ENCODE measurements at places on chromosomes 5 and 9. TPM values are rescaled to one million over a fixed set of nuclear protein-coding genes. Genes with fewer than 3 reads are reported as not detected.

GRCh38 chr5:137819766-137820165 is 47.9 kb upstream of the MYOT start:
- no peak overlapping the region for H3K27ac ChIP-seq
- H3K4me1 ChIP-seq: no peaks in the 10 kb centered on the region
- no peaks in the 10 kb centered on the region for H3K27me3 ChIP-seq
- H3K4me3 ChIP-seq: no peak overlapping the region
- DNase-seq: no peak

DNA sequence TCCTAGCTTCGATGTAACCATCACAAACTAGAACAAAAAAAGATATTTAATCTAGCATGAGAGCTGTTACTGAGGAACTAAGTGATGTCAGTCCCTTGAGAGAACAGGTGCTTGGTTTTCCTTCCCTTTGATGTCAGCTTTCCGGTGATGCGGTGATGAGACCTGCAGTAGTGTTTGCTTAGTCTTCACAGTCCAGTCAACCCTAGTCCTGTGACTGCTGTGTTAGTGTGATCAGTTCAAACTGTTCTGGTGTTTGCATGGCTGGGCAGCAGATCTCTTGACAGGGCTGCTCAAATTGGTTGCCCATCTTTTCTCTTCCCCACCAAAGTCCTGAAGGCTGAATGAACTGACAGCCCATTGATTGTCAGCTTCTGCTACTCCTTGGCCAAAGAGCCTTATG is 608.6 kb upstream of the DAB2 start:
- DNase-seq: no peak
- no peaks in the 10 kb centered on the region for H3K36me3 ChIP-seq
- H3K27ac ChIP-seq: no peak overlapping the region
- no peak overlapping the region for H3K4me3 ChIP-seq

DNA sequence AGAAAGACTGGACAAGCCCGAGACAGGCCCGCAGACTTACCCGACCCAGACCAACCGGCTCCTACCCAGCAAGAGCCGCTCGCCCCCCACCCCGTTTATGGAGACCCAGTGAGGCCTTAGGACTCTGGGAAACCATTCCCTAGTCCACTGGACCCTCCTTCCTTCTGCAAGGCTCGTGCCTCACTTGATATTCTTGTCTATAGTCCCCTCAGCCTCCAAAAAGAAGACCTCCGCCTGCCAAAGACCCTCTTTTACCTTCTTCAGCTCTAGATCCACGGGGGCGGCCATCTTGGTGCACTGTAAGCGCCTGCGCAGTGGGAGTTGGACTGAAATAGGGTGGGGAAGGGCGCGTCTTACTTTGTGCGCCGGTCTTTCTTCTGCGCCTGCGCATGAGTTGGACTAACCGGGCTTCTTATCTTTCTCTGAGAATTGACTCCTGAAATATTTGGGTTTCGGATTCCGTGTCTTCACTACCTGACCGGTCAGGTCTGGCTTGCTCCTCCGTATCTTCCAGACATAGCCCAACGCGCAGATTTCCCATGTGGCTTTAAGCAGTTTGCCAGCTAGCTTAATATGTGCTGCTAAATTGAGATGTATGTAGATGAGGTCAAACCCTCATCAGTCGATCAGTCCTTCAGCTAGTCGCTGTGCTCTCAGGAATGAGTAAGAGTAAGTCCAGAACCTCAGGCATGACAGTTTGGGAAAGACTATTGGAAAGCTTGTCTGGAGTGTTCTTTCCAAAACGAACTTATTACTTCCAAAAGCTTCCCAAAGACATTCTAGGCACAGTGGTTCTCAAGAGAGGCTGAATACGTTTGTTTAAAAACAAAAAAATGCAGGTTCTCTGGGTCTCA is at the start of gene PFDN1:
TSS of gene PFDN1 (minus strand) at position 316 of the 854 bp plus-strand sequence. CDS start at position 288, 28 bp downstream.
- peak within 1 kb of the TSS; percentile 76 for H3K27ac ChIP-seq
- peak within 1 kb of the TSS; percentile 76 for H3K4me3 ChIP-seq
- H3K36me3 ChIP-seq: no peaks in the 10 kb centered on the region
- DNase-seq: peak; percentile 95
- H3K27me3 ChIP-seq: no peaks in the 10 kb centered on the region
- H3K4me1 ChIP-seq: peaks cover 14% of the 10 kb centered on the region

BRINP1 gene
- not detected for total RNA-seq

GRCh38 chr9:88535226-88536022 is 446 bp downstream of the NXNL2 start:
- H3K27ac ChIP-seq: no peak overlapping the region
- H3K36me3 ChIP-seq: no peaks in the 10 kb centered on the region
- H3K4me3 ChIP-seq: peak overlapping the region; percentile 21
- H3K4me1 ChIP-seq: peaks cover 10% of the 10 kb centered on the region
- DNase-seq: no peak
- H3K27me3 ChIP-seq: no peaks in the 10 kb centered on the region

DNA sequence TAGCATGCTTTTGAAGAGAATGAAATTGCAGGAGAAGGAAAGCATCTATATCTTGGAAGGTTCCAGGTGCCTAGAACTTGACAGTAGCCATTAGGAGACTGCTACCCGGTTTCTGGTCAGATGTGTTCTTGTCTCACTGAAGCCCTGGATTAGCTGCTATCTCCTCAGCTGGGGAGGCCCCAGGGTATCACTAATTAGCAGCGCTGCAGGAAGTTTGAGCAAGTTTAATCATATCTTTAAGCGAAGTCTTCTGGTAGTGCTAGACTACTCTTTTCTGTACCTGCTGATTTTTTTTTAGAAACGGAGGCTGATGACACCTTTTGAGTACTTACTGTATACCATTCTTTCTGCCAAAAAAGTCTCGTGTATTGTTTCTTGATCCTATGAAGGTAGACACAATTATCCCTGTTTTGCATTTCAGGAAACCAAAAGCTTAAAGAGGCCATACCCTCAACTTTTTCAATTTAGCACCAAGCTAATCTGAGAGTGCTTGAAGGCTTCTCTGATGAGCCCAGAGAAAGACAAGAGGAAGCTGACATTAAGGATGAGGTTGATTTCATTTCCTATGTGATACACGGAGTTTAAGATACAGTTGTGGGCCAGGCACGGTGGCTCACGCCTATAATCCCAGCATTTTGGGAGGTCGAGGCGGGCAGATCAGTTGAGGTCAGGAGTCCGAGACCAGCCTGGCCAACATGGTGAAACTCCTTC is 201.3 kb downstream of the ARHGAP26 start:
- no peaks in the 10 kb centered on the region for H3K27me3 ChIP-seq
- no peaks in the 10 kb centered on the region for H3K4me1 ChIP-seq
- DNase-seq: no peak
- no peak overlapping the region for H3K27ac ChIP-seq
- no peak overlapping the region for H3K4me3 ChIP-seq

DNA sequence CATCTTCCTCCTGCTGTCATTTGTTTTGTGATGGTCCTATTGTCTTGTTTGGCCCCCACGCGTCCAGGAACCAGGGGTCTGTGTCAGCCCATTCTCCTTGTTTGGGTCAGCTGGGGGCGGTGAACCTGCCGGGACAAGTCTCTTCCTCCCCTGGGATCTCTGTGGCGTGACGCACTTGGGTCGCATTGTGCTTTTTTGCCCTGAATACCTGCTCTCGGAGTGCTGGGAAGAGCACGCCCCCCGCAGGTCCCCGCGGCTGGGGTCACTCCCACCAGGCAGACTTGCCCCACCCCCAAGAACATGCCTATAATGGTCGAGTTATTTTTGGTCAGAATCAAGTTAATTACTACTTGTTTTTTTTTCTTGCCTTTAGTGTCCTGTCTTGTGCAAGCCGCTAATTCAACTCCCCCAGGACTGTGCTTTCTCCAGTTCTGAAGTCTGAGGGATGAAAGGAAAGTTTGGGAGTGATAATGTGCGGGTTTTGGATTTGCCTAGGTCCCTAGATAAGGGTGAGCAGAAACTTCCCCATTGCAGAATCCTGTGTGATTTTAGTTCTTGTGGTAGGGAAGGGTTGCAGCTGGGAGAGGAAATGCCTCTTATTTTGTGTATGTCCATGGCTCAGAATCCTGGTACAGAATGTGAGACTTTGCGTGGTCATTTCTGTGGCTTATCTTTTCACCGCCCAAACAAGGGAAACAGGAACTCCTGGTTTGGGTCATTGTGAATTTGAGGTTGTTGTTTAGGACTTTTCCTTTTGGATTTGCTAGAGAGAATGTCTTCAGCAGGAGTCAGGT is 789 bp downstream of the ACER2 start:
- no peaks in the 10 kb centered on the region for H3K36me3 ChIP-seq
- H3K4me1 ChIP-seq: no peaks in the 10 kb centered on the region
- DNase-seq: no peak
- peak overlapping the region; percentile 67 for H3K4me3 ChIP-seq
- H3K27me3 ChIP-seq: no peaks in the 10 kb centered on the region

GRCh38 chr9:137865581-137866145 is 11.9 kb upstream of the CACNA1B start:
- DNase-seq: no peak
- H3K36me3 ChIP-seq: no peaks in the 10 kb centered on the region
- H3K4me1 ChIP-seq: no peaks in the 10 kb centered on the region
- H3K27me3 ChIP-seq: no peaks in the 10 kb centered on the region

GRCh38 chr9:73565833-73566465 is 414.3 kb downstream of the ANXA1 start:
- H3K4me1 ChIP-seq: no peaks in the 10 kb centered on the region
- no peaks in the 10 kb centered on the region for H3K27me3 ChIP-seq
- H3K4me3 ChIP-seq: no peak overlapping the region
- H3K36me3 ChIP-seq: no peaks in the 10 kb centered on the region

GABBR2 gene
- not detected for total RNA-seq

GRCh38 chr9:89387197-89387849 is 69.0 kb downstream of the SECISBP2 start:
- H3K4me1 ChIP-seq: no peaks in the 10 kb centered on the region
- peak overlapping the region; percentile 63 for H3K27ac ChIP-seq
- no peaks in the 10 kb centered on the region for H3K36me3 ChIP-seq
- DNase-seq: no peak
- no peak overlapping the region for H3K4me3 ChIP-seq
- no peaks in the 10 kb centered on the region for H3K27me3 ChIP-seq

DNA sequence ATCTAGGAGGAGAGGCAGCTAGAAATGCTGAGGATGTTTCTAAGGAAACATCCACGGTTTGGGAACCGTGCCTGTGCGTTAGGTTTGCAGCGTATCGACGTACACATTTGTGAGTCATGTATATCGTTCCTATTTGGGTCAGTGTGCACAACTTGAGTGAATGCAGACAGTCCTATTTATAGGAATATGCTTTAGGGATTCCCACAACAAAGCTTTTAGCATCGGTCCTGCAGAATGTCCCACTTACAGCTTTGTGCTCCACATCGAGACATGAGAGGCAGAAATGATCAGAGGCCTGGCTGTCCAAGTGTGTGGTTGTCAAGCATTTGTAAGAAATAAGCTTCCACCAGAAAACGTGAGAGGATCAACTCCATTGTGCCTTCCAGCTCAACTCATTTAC is 1282.7 kb upstream of the WWC1 start:
- H3K27ac ChIP-seq: no peak overlapping the region
- H3K4me1 ChIP-seq: no peaks in the 10 kb centered on the region
- no peaks in the 10 kb centered on the region for H3K36me3 ChIP-seq
- H3K4me3 ChIP-seq: no peak overlapping the region
- H3K27me3 ChIP-seq: no peaks in the 10 kb centered on the region
- DNase-seq: no peak

DNA sequence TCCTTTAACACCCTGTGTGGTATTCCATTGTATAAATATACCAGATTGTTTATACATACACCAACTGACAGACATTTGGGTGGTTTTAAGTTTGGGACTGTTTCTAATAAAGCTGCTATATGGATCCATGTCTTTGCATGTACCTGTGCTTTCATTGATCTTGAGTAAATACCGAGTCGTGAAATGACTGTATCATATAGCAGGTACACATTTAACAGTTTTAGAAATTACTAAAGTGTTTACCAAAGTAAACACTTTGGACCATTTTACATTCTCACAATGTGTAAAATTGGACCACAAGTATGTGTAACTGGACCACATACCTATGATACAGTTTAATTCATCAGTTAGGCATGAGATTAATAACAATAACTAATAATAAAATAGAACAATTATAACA is 175.2 kb downstream of the FBXL17 start:
- no peak for DNase-seq
- H3K36me3 ChIP-seq: no peaks in the 10 kb centered on the region
- no peak overlapping the region for H3K27ac ChIP-seq
- no peak overlapping the region for H3K4me3 ChIP-seq
- no peaks in the 10 kb centered on the region for H3K4me1 ChIP-seq
- H3K27me3 ChIP-seq: no peaks in the 10 kb centered on the region

RNF180 gene
- 5.9 TPM for total RNA-seq

SIT1 gene
- 0.33 TPM for total RNA-seq

DNA sequence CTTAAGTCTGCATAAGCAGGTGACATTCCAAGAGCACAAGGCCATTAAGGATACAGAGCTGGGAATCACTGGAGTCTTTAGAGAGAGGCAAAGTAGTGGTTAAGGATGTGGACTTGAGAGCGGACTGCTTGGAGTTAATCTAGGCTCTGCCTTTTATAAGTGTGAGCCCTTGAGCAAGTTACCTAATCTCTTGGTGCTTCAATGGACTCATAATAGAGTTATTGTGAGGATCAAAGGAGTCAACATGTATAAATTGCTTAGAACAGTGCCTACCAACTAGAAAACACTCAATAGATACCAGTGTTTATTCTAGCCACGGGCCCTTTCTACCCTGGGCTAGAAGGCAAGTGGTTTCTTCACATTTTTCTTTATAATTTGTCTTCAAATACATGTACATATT is 819.4 kb downstream of the NR2F1-AS1 start:
- H3K36me3 ChIP-seq: no peaks in the 10 kb centered on the region
- no peak overlapping the region for H3K27ac ChIP-seq
- no peaks in the 10 kb centered on the region for H3K4me1 ChIP-seq
- no peaks in the 10 kb centered on the region for H3K27me3 ChIP-seq

- no peaks in the 10 kb centered on the region for H3K27me3 ChIP-seq
- no peaks in the 10 kb centered on the region for H3K36me3 ChIP-seq
- DNase-seq: no peak
- no peak overlapping the region for H3K27ac ChIP-seq
- no peak overlapping the region for H3K4me3 ChIP-seq
- peaks cover 8% of the 10 kb centered on the region for H3K4me1 ChIP-seq
Measured at GRCh38 chr5:61683148-61683547, 351.1 kb downstream of the ZSWIM6 start.
